ENCODE measurements at places on chromosomes 3 and 15.
A peak's percentile ranks its signal among the peaks of the same experiment; 100 is the strongest.

DNA sequence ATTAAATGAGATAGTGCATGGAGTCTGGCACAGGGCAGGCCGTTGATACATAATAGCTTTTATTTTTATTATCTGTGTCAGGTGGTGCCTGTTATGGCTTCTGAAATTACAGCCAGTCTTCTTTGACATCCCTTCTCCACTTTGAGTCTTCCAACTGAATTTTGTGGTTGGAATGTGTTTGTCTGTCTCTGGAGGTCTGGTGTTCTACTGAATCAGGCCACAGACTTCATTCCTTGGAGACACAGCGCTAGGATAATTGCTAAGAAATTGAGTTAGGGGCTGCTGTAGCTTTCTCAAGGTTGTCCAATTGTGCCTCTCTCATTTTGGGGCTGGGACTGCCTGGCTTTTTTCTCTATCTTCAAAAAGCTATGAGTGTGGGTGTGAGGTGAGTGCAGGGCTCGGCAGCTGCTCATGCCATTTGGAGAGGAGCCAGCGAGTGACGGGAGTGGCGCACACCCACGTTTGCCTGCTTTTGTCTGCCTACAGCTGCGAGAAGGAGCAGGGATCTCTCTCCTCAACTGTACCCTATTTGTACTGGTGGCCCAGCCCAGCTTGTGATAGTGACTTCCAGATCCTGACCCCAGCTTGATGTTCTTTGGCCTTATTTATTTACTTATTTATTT, 49.8 kb upstream of the SYN2 start:
- DNase-seq, result no peak

- DNase-seq, result no peak
Measured at GRCh38 chr3:66572938-66573710, 72.3 kb upstream of the LRIG1 start.

DNA sequence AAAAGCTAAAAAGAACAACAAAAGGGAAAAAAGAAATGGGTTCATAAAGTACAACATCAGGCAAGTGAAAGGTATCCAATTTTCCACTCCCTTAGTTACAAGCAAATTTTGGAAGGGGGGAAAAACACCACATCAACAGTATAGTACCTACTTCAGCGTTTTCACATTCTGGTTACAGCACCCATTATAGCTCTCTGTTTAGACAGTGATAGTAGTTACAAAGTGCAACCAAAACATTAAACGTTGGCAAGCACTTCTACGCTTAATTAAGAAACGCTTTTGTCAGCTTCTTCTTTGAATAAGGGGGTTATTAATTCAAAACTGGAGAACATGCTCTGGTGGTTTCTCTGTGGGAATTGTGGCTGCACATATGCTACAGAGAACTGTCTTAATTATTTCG, 180.2 kb downstream of the VPS13C start:
- peak; percentile 11 for DNase-seq

DNA sequence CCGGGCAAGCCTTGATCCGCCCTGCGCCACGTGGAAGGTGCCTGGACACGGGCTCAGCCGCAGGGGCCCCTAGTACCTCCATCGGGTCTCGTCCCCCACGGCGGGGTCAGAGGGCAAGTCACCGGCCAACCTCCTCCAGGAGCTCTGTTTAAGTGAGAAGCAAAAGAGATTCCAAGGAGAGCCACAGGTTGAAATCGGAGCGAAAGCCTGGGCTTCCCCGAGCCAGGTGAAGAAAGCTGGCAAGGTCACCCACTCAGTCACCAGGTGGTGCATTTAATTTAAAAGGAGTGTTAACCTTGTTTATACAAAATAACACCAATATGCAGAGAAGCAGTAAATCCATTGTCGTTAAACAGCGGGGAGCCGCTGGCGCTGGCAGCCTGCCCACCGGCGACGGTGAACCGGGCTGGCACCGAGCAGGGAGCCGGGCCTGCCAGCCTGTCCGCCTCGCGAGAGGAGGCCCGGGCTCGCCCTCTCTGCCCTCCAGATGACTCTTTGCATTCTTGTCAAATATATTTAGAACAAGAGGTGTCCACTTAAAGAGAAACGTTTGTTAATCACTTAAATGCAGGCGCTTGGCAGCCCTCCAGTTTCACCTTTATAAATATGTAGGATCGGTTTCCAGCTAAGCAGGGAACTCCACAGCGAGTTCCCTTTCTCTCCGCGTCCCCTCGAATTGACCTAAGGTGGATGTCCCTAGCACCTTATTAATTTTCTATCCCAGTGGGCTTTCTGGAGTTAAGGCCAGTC, 277.3 kb upstream of the NR2F2 start:
- DNase-seq, result no peak

- DNase-seq, result no peak
Measured at GRCh38 chr3:34889641-34890040, 749.7 kb upstream of the ARPP21 start.

GRCh38 chr3:134374791-134375581, 739 bp upstream of the AMOTL2 start:
- no peak for DNase-seq

DNA sequence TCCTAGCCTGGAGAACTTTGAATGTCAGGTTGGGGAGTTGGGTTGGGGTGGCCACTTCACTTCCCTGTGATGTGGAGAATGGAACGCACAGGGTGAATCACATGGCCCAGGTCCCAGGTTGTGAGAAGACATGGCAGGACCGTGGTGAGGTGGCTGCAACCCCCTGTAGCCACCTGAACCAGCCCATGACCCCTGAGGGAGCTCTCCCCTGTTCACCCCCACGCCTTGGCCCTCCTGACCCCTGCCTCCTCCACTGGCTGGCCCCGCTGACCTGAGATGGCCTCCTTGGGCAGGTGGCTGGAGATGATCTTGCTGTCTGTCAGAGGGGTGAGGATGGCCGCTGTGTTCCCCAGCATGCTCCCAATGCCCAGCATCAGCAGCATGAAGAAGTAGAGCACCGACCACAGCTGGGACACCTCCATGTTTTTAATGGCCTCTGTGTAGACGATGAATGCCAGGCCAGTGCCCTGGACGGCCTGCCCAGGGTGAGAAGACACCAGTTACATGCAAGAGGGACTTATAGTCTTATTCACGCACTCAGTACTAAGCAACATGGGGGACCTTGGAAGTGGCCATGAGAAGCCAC, 31.0 kb downstream of the SLC6A20 start:
- no peak for DNase-seq

DNA sequence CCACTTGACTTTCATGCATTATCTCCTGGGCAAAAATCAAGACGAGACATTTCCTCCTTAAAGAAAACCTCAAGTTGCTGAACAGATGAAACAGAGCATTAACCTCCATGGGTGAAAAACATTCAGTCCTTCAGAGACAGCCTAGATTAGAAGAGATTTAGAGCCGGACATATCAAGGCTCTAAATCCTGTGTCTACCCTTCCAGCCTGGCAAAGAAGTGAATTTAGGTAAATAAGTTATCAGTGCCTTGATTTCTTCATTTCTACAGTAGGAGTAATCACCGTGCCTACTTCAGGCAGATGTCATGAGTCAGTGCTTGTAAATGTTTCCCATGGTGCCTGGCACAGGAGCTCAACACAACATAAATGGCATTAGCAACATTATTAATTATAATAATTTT, 159.3 kb upstream of the PRICKLE2 start:
- no peak for DNase-seq

DNA sequence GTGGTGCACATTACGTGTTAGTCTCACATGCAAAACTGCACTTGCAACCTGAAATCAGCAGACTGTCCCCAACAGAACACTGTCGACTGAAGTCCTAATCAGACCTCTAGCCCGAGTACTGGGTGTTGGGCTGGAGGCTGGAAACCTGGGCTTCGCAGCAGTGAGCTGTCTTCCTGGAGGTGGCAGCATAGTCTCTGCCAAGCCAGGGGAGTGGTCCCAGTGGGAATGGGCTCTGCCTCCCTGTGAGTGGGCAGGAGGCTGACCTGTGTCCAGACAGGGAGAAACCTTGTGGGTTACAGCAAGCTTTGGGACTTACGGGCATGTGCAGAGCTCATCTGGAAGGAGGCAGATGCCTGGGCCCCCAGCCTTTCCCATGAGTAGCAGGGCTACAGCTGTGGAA, 38.2 kb upstream of the MYZAP start:
- no peak for DNase-seq

GRCh38 chr3:130379274-130379673, 33.8 kb downstream of the COL6A5 start:
- no peak for DNase-seq

- no peak for DNase-seq
Measured at GRCh38 chr3:119550192-119550910, 9.1 kb downstream of the CD80 start.

DNA sequence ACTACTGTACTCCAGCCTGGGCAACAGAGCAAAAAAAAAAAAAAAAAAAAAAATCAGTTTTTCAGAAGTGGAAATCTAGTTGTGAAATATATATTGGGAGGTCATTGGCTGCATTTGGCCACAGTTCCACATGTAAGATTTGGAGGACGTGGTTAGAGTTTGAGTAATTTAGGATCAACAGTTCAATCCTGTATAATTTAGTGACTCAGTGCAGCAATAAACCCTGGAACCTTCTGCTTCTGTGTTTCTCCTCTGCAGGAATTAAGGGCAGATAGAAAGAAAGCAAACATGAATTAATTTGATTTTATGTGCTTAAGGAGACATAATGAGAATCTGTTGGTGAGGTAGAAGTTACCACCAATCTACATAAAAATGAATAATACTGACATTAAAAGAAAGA, 347.0 kb downstream of the PTPRG start:
- DNase-seq, result no peak

DNA sequence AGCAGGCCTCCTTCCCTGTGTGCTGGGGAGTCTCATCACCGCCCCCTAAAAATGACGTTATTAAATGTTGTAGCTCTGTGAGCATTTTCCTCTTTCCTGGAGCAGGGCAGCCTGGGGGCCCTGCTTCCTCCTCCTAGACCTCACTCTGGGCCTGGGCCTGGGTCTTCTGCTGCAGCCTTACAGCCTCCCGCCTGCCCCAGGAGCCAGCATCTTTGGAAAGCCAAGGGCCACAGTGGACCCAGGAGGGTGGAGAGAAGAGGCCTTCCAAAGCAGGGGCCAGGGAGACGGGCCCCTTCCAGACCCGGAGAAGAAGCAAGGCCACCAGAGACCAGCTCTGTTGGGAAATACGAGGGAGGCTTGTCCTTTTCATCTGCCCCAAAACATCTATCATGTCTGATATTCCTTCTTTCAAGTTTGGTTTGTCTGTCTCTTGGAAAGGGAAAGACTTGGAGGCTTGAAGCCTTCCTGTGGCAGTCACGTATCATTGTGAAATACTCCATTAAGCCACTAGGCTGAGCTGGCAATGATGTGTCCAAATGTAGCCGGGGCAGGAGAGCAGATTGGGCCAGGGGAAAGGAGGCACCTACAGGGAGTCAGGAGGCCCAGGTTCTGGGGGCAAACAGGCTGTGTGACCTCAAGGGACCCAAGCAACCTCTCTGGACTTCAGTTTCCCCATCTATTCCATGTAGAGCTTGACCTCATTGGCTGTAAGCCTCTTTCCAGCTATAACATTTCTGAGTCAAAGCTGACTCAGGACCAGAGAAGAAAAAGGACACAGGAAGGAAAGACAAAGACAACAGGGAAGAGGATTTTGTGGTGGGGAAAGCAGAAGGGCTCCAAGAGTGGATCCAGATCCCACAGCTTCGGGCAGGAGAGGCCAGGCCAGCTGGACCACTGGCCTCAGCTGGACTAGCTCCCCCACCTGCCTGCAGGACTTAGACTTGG, 31.1 kb downstream of the CYP11A1 start:
- DNase-seq, result no peak

- no peak for DNase-seq
Measured at GRCh38 chr15:90210593-90210992, 9.5 kb downstream of the SEMA4B start.

DNA sequence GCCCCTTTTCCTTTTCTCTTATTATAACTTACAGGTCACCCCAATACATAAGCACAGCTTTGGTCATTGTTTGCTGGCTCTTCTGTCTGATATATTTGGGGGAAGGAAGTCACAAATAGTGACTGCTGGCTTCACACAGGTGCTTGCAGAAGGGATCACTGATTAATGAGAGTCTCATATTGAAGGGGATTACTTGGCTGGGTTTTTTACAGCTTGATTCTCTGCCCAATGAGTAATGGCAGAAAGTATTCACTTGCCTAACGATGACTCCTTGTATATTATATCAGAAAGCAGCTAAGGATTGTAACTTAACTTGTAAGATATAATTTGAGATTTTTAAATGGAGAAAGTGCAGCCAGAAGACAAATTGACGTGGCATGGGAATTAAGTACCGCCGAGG, 119.3 kb upstream of the PFN2 start:
- no peak for DNase-seq

DNA sequence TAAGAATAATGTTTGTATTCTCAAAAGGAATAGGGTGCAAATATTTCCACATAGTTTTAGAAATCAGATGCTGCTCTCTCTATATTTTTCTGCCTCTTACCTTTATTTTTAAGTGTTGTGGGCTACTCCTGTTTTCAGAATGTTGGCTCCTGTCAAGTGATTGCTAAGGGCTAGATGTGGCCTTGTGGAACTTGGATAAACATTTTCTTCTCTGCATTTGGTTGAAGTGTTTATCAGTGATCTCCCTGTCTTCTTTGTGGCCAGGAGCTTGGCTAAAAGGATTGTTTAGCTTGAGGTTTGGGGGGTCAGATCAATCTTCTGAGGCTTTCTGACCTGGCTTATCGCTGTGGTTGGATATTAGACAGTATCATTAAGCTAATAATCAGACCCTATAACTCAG, 112.6 kb downstream of the TCF12 start:
- DNase-seq, result no peak

- DNase-seq, result no peak
Measured at GRCh38 chr3:185912929-185913901, 24.6 kb downstream of the TRA2B start.

DNA sequence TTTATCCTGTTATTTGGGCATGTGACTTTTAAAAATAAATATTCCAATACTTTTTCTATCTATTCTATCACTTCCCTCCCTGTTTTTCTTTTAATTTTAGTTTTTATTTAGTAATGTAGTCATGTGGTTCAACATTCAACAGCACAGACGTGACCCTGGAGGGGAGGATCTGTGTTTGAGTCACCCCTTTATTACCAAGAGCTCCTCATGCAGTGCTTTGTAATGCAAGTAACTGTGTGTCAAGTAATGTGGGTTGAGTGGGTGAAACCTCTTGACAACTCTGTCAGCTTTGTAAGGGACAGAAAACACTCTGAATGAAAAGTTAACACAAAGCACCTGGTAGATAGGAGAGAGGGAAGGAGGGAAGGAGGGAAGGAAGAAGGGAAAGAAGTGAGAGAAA, 89.7 kb upstream of the FGF12 start:
- DNase-seq, result no peak

DNA sequence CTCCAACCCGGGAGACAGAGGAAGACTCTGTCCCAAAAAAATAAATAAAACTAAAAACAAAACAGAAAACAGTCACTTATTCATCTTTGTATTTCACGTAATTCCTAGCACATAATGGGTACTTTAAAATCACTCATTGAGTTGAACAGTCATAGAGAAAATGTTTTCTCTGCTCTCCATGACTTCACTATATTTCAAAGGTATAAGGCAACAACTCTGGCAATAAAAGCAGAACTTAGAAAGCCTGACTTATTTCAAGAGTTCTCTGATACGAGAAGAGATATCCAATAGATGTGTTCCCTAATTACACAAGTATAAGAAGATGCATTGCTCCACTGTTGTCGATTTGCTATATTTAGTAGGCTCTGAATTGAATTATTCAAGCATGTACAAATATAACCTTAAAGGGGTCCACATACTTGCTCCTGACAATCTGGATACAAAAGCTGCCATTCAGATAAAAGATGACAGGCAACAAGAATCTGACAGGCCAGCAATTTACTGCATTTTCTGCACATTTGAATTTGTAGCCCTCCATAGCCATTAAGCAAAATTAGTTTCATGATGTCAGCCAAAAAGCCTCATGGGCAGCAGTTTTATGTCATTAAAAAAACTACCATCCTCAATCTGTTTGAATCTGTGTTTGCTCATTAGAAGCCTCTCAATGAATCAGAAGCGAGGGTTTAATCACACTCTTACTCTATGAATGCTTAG, 47.9 kb downstream of the PEAK1 start:
- DNase-seq, result no peak

All from astrocyte of the cerebellum (primary cell).